ENCODE measurements at places on chromosomes 3 and 15. TPM values are rescaled to one million over a fixed set of nuclear protein-coding genes. Genes with fewer than 3 reads are reported as not detected.

The CD96 gene
- 0.13 TPM for total RNA-seq

The HCLS1 gene
- 0.76 TPM for total RNA-seq

The EFCAB12 gene
- total RNA-seq, result 0.03 TPM

The IQCF5 gene
- total RNA-seq, result not detected

All from smooth muscle cell of the pulmonary artery (primary cell).